H9 (cell line): ENCODE measurements at places on chromosomes 13 and 19.

GRCh38 chr13:46142776-46143175 lies 37.9 kb upstream of the CPB2 start:
- DNase-seq: no peak

GRCh38 chr13:102318233-102318632 lies 83.6 kb downstream of the FGF14 start:
- DNase-seq: no peak

- DNase-seq: peak; percentile 83
These were observed at the start of gene SELENOV for GRCh38 chr19:39514840-39515550. SELENOV (plus strand) TSS chr19:39515139; CDS start chr19:39515213, 74 bp downstream.

DNA sequence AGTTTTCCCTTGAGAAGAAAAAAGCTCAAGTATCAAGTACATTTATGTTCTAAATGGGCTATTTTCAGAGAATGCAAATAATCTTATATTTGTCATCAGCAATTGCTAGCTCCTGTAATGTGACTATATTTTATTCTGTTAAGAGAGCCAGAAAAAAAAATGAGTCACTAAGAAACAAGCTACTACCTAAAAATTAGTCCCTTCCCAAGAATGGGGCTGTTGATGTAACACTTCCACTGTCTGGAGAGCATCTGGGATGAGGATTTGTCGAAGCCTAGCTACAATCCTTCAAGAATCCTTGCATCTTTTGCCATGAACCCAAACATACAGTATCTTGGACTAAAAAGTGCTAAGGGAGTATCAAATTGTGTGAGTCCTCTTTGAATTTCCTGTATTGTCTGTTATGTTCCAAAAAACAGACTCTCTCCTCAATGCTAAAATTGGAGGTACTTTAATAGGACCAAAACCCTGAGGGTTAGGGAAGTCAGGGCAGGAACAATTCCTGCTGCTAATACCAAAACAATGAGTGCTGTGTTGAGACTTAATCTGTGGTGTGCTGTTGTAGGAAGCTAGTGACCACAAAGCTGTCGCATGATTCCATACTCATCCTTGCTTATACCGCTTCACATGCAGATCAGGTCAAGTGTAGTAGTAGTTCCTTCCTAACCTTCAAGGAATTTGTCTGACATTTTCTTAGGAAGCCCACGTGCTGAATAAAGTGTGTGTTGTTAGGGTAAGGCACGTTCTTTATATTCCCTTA lies 4.9 kb upstream of the ZC3H13 start:
- no peak for DNase-seq
